Glutamatergic neuron (in vitro differentiated cells): ENCODE measurements at places on chromosomes 2 and 18.

- DNase-seq, result no peak
Measured at GRCh38 chr2:45852450-45853150, 201.1 kb downstream of the PRKCE start.

GRCh38 chr2:3575534-3576262 lies 638 bp downstream of the RPS7 start:
- no peak for DNase-seq

DNA sequence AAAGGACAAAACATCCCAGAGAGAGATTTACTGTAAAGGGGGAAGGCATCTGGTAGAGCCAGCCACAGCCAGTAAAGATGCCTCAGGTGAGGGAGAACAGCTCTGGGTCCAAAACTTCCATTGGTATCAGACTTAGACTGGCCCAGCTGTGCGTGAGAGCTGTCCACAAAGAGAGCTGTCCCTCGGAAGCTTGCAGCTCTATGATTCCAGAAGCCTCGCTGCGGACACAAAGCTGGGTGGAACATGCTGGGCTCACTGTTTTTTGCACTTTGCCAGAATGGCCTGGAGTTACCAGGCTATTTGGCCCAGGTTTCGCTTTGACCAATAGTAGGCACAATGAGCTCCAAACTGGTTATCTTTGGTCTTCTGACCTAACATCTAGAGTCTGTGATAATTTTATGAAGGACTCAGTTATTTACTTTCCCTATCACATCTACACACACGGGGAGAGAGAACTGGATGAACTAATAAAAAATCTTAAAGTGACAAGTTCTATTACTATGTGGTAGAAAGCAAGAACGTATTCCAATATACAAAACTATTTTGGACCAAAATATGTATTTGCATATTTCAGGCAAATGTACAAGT lies 101.9 kb downstream of the DNER start:
- no peak for DNase-seq

DNA sequence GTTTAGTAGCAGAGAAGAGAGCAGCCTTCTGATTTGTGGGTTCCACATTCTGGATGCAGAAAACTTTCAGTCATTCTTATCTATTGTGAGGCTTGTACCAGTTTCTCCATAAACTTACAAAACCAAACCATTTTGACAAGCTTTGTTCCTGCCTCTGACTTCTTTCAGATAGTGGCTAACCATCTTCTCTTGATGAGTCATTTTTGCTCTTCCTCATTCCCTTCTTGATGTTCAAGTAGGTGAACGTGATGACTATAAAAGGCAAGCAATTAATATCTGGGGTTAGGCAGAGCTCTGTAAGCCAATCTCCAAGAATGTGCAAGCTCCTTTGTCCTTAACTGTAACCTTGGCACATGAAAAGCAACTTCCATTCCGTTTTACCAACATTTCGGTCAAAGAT lies 2083.1 kb upstream of the PIK3C3 start:
- no peak for DNase-seq

GRCh38 chr18:48868468-48869466 lies 82.0 kb downstream of the SMAD7 start:
- DNase-seq, result peak; percentile 12

DNA sequence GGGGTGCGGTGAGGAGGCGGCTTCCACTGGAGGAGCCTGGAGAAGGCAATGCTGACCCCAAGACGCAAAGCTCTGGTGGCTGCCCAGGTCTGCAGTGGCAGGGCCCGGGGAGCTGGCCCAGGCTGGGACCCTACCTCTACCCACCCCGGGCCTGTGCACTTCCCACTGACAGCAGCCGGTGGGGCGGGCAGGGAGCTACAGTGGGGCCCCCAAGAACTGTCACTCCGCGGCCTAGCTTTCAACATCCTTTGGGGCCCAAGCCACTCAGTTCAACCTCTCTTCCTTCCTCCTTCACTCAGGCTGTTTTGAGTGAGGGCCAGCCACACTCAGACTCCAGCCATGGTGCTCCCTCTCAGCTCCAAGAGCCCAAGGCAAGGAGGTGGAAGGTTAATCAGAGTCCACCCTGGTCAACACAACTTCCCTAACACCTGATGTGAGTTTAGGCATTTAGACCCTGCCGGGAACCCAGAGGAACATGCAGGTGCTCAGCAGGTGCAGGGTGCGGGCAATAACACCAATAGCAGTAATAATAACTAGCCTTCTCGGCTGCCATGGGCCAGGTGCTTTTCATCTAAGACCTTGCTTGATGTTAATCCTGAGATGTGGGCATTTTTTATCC lies 93.6 kb downstream of the ZFP36L2 start:
- no peak for DNase-seq

- no peak for DNase-seq
Measured at GRCh38 chr2:102238039-102238756, 51.4 kb downstream of the IL1RL2 start.

DNA sequence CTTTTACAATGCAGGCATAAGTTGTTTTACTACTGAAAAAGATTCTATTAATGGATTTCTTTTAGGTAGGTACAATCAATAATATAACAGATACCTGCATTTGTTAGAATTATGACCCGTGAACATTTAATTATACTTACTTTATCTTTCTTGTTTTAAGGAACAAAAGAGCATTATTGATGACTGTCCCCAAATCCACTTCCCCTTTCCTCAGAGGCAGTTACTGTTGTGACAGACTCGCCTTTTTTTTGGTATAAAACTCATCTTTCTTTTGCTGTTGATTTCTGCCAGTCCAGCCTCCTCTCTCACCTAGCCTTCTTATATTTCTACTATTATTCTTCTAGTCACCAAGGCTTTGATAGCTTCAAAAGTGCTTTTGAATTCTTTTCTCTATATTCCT lies 12.1 kb downstream of the ACTR3 start:
- DNase-seq, result no peak

DNA sequence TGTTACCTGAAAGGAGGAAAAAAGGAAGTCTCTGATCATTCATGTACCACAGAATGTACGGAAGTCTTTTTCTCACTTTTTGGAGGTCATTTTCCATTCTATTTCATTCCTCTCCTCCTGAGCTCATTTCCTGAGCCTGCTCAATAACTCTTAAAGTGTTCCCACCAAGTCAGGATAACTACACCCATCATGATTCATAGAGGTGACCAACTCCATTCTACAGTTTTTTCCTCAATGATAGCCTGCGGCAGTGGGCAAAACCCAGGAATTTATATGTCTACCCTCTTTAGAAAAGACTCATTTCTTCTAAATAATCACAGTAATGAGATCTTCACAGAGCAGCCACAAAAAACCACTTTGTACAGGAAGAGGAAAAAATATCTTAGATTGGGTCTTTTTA lies 372.5 kb downstream of the RBM43 start:
- no peak for DNase-seq
